CD4-positive, CD25-positive, alpha-beta regulatory T cell (primary cell): ENCODE measurements at places on chromosomes 11 and 22. TPM values are rescaled to one million over a fixed set of nuclear protein-coding genes. Genes with fewer than 3 reads are reported as not detected.

SOX6 gene
- 0.05 TPM for total RNA-seq

ABCG4 gene
- total RNA-seq = not detected

HPX gene
- 1.5 TPM for total RNA-seq

HBB gene
- total RNA-seq = 2.7 TPM

OR8G5 gene
- total RNA-seq = not detected

BIRC3 gene
- 239 TPM for total RNA-seq

RASGRP2 gene
- total RNA-seq = 570 TPM

CBX7 gene
- 102 TPM for total RNA-seq

CSNK2A3 gene
- not detected for total RNA-seq

APOA5 gene
- not detected for total RNA-seq

ZP1 gene
- total RNA-seq = not detected

KCNJ5 gene
- total RNA-seq = not detected

DUSP8 gene
- 71.7 TPM for total RNA-seq

GRCh38 chr11:131893103-131893890, 522.9 kb downstream of the NTM start:
- no peak for DNase-seq

DNA sequence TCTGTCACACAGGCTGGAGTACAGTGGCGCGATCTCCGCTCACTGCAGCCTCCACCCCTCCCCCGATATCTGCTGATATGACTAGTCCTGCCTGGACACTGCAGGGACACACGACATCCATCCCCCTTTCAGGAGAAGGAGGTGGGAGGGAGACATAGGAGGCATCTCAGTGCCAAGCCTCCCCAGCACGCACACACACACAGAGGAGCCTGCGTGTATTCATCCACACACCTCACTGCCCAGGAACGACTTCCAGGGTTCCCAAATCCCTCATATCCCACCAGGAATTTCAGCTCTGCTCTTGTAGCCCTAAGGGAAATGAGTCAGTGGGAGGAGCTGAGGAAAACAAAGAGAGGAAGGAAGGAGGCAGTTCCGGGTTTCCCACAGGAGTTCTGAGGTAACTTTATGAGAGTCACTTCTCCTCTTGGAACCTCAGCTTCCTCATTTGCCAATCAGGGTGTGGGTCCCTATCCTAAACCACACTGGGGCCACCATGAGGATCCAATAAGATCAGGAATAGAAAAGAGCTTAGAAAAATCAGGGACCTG, 37.2 kb upstream of the ACER3 start:
- no peak for DNase-seq

DNA sequence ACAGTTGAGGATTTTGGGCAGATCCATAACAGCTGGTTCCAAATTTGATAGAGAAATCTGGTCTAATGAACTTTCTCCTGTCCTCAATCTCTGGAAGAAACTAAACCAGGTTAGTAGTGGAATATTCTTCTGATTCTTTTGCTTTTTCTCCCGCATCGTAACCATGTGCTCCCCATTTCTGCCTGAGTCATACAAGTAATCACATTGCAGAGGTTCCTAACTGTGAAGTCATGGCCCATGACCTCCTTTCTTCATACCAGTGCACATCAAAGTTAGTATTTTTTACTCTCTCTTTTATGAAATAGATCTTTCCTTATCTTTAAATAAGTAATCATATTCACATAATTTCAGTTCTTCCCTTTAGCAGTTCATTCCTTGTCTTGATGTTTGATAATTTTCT, 249.0 kb downstream of the DYNC2H1 start:
- DNase-seq = no peak

GRCh38 chr11:72491001-72491400, 56.7 kb upstream of the CLPB start:
- DNase-seq = no peak

DNA sequence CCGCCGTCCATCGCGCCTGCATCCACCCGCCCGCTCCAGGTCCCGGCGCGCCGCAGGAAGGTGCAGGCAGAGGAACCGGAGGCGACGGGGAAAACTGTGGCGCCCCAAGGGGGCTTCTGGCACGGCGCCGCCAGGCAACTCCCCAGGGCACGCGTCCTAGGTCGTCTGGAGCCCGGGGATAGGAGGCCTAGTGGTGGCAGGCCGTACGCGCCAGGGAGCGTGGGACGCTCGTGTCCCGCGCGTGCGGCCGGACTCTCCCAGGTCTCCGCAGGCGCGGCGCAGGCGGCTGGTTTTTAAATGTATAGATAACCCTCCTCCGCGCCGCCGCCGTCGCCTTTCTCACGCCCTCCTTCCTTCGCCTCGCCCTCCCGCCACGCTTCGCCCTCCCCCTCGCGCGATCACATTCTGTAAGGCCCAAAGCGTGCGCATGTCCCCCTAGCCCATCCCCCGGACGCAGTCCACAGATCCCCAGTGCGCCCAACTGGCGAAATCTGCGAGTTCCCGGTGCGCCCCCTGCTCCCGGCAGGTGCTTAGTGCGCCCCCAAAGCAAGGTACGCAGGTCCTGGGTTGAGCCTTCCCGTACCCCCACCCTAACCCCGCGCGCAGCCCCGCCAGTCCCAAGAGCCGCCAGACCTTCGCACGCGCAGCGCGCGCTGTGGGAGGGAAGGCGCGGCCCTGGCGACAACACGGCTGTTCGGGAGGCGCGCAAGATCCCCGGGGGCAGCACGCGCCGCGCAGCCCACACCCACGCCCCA, at the start of gene ASCL2:
TSS of gene ASCL2 (minus strand) at position 267 of the 755 bp plus-strand sequence. CDS start at position 11, 256 bp downstream.
- no peak for DNase-seq

- DNase-seq = no peak
These were observed 40.7 kb upstream of the RBFOX2 start for GRCh38 chr22:36069368-36069767.

- DNase-seq = no peak
These were observed 521.3 kb upstream of the LRRC4C start for GRCh38 chr11:41980741-41981140.

DNA sequence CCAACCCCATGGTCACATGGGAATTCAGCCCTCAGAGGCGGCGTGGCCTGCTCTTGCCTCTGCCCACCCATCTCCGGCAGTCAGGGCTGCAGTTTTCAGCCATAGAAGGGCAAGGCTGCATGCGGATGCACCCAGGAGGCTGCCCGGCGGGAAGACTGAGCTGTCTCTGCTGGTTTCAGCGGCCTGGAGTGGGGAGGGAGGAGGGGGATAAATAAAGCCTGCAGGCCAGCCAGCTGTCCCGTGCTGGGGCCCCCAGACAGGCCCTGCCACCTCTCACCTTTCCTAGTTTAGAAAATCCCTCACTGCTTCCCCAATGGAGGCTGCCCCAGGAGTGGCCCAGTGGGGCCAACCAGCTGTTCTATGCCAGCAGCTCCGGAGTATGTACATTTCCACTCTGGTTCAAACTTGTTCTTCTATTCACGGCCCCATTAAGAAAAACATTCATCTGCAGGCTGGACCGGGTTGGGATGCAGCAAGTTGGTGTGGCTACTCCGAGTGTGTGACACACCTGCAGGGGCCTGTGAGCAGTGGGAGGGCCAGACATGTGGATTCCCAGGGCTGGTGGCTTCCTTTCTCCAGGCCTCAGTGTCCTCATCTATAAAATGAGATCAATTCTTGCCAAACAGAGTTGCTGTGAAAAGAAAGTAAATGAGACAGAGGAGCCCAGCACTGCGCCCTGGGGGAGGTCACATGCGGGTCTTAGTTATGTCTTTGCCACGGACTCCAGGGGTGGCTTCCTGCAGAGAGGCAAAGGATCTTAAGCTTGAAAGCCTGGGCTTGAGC, 5.0 kb downstream of the MICALL1 start:
- DNase-seq = no peak

DNA sequence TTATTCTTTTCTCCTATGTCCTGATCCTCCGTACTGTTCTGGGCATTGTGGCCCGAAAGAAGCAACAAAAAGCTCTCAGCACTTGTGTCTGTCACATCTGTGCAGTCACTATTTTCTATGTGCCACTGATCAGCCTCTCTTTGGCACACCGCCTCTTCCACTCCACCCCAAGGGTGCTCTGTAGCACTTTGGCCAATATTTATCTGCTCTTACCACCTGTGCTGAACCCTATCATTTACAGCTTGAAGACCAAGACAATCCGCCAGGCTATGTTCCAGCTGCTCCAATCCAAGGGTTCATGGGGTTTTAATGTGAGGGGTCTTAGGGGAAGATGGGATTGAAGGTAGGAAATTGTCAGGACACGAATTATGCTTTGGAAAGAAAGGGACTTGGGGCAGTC, 843 bp downstream of the OR51T1 start:
- DNase-seq = no peak

DNA sequence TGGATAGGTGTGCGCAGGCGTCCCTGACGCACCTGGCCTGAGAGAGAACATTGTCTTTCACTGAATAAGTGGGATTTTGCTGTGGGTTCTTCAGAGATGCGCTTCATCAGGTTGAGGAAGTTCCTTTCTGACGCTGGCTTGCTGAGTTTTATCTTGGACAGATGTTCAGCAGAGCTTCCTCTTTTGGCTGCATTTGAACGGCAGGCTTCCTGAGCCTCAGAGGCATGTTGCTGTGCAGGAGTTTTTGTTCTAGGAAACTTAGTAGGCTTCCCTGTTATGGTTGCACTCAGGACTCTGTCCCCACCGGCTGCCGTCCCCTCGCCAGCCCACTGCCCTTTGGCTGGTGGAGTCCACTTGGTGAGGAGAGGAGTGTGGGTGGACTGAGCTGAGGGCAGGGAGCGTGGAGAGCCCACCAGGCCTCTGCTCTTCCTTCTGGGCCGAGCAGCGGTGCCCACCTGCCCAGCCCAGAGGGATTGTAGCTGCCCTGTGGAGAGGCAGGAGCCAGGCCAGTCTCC, 17.2 kb downstream of the FRMD8 start:
- no peak for DNase-seq

- no peak for DNase-seq
These were observed 138.9 kb downstream of the LARGE1 start for GRCh38 chr22:33781411-33781810.

DNA sequence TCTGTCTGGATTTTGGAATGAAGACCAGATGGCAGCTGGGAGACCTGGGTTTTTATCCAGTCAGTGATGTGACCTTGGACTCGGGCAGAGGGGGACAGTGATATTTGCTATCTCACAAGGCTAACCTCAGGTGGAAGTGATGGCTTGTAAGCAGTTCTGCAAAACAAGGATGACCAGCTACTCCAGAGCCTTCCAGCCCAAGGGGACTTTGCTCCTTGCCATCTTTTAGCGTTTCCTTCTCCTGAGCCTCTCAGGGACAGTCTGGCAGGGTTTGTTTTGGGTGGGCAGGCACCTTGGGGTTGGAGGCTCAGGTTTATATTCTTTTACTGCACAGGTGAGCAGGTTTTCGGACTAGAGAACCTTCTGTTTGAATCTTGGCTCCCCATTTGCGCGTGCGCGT, 9.5 kb upstream of the OSBP2 start:
- DNase-seq = no peak

- DNase-seq = no peak
These were observed 38.6 kb upstream of the HSPA8 start for GRCh38 chr11:123100379-123101085.

DNA sequence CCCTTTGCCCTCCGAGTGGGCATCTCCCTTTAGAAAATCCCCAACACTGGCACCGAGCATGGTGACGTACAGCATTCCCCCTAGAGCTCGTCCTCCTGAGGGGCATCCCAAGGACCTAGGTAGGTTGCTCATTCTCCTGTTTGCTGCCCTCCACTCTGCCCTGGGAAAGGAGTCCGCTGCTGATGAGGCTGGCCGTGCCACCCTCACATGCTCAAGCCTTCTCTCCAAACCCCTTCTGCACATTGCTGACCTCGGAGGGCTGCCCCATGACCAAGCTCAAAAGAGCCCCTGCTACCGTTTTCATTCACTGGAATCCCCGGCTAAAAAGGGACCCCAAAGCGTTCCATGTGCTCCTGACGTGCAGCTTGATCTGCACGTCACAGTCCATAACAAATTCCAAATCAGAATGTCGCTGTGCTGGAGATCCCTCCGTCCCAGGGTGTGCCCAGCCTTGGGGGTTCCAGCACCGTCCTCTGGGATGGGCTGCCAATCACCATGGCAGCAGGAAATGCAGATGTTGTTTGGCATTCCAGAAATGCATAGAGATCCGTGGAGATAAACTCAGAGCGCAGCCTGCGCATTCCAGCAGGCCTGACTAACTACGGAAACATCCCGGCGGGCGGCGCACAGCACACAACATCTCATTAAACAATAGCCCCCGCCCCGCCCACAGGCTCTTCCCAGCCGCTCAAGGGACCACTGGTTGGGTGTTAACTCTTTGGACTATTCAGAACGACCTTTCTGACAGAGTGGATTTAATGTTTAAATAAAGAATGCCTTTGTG, 26.3 kb upstream of the GNB1L start:
- no peak for DNase-seq

DNA sequence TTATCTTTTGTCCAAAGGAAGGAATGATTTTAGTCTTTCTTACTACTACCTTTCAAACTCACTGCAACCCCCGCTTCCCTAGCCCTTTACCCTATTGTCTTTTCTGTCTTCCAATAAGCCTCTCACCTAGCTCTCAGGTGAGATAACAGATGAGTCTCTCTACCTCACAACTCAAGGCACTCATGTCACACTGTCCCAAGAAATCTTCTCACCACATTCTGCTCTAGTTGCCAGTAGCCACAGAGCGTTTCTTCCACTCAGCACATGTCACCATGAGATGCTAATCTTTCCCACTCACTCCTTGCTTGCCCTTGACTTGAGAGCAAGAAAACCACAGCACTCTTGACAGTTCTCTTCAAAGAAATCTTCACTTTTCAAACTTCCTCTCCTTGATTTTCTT, 32.7 kb upstream of the TMEM41B start:
- DNase-seq = peak; percentile 20

- peak; percentile 69 for DNase-seq
These were observed 69.6 kb downstream of the RAB30 start for GRCh38 chr11:83002053-83002452.

GRCh38 chr11:85269109-85269508, 358.0 kb downstream of the DLG2 start:
- no peak for DNase-seq

- DNase-seq = no peak
These were observed 20.3 kb upstream of the SLN start for GRCh38 chr11:107731941-107732688.

- no peak for DNase-seq
These were observed 25.5 kb downstream of the RTN4R start for GRCh38 chr22:20242393-20243175.

- DNase-seq = no peak
These were observed 9.7 kb downstream of the MRGPRF start for GRCh38 chr11:69003301-69003865.

- peak; percentile 40 for DNase-seq
These were observed 2.9 kb upstream of the WDR74 start for GRCh38 chr11:62842171-62842741.

DNA sequence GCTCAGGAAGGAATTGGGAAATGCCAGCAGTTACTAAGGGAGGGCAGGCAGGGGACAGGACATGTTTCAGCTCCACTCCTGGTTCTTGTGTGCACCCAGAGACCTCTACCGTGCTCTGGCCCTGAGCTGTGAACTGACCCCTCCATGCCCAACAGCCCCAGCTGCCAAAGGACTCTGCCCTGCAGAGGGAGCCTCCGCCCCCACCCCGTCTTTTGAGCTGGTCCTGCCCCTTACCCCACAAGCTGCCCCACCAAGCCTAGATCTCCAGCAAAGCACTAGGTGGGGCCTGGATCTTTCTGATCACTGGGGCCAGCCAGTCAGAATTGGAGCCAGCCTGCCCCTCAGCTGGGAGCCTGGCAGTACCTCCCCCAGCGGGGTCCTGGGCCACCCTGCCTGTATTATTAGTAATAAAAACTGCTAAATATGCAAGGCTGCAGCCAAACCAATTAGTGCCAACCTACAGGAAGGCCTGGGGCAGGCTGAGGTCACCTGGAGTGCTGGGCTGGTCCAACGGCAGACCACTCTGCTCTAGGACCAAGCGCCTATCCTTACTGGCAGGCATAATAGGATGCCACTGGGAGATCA, 23.9 kb upstream of the DRICH1 start:
- no peak for DNase-seq

GRCh38 chr11:102792604-102793003, 5.4 kb downstream of the MMP1 start:
- no peak for DNase-seq
